ENCODE measurements at places on chromosomes 1 and 21.
A peak's percentile ranks its signal among the peaks of the same experiment; 100 is the strongest.

DNA sequence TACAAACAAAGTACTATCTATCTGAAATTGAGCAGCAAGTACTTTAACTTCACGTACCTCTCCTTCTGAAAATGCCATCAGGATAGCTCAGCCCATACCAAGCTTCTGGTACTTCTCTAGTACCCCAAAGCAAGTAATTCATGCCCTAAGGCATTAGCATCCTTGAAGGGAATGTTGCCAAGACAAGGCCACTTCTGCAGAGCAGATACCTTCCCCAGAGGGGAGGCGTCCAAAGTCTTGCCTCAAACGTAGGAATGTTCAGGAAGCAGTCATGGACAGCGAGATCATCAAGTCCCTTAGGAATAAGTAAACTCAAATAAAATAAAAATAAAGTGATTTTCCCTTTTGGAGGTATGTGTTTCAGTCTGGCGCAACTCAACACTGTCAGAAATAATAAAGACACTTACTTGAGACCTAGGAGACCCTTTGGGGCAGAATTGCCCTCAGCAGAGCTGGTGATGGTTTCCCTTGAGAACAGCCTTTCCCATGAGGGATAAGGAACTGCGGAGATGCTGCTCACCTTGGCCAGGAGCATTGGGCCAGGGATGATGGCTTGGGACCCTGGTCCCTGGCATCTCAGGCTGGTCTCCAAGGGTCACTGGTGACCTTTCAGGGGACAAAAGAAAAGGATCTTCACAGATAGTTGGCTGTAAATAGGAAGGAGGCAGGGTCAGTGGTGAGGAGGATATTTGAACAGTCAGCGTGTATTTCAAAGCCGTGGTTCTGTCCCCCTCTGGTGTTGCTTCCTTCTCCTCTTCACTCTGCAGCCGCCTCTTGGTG, 522.9 kb downstream of the KIF26B start:
- no peak for DNase-seq

DNA sequence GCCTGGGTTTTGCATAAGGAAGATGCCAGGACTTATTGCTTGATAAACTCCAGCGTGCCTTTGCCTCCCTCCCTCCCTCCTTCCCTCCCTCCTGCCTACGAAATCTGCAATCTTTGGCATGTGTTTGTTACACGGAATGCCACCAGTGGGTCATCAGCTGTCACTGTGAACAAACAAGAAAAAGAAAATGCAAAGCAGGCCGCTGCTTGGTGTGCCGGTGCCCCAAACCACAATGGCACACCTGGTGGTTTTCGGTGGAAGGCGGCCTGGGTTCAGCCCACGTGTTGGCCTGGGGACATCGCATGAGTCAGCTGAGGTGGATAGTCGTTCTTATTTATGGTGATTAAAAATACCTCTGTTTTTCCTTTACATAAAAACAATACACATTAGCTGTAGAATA, 16.3 kb upstream of the IFNLR1 start:
- peak; percentile 36 for DNase-seq

DNA sequence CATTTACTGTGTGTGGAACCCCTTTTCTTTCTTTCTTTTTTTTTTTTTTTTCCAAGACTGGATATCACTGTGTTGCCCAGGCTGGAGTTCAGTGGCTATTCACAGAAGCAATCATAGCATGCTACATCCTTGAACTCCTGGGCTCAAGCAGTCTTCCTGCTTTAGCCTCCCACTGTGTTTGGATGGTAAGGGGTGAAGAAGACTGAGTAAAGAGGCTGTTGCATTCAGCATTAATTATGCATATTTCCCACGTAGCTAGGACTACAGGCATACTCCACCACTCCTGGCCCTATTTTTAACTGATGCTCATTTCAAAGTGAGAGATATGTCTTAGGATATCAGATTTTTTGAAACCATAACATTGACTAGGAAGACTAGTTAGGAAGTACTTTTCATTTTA, 39.5 kb downstream of the PHACTR4 start:
- no peak for DNase-seq

DNA sequence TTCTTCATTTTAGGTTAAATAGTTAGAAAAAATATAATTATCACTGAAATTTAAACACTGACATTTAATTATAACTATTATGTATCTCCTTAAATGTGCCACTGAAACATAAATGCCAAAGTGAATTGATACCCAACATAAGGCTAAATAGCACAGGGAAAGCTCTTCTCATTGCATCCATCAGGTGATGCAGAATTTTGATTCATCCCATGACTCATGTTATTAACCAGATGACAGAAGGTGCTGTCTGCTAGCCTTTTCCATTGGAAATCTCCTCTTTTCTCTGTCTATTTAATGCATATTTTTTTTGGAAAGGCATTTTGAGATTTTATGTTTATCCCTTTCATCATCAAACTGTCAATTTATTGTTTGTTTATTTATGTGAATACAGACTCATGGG, 136.8 kb downstream of the KCNK2 start:
- DNase-seq = no peak

DNA sequence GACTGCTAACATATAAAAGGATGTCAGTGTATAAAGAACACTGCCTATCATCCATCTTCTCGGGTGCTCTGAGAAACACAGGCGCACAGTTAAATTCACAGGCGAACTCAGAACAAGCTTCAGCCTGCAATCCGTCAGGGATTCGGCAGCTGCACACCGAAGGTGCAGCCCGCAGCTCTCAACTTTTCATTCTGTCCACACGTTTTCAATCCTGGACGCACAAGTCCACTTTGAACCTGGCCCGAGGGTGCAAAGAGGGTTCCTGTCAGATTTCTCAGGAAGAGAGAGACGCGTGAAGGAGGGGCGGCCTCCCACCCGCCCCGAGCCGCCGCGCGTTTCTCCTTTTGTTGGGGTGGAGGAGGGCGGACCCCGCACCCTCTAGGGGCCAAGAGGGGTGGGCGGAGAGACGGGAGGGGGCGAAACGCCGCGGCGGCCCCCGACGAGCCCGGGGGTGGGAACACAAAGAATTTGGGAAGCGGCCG, 724 bp downstream of the DOCK7 start:
- DNase-seq = no peak

DNA sequence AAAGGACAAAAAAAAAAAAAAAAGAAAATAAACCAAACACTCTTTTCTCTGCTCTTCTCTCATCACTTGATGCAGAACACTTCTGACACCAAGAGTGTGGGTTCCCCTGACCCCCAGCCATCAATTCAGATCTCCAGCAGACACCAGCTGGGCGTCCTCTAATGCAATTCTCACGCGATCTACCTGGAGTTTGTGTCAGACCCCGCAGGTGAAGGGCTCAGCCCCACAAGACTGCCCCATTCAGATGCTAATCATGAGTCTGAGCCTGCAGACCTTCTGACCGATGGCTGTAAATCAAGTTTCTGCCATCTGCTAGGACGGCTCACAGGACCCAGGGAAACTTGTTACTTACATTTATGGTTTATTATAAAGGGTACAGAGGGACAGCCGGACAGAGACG, 133.6 kb upstream of the C1orf174 start:
- no peak for DNase-seq

GRCh38 chr1:93689521-93690223, 8.0 kb upstream of the BCAR3 start:
- DNase-seq = no peak

GRCh38 chr1:89847191-89847729, 26.4 kb downstream of the LRRC8D start:
- no peak for DNase-seq

DNA sequence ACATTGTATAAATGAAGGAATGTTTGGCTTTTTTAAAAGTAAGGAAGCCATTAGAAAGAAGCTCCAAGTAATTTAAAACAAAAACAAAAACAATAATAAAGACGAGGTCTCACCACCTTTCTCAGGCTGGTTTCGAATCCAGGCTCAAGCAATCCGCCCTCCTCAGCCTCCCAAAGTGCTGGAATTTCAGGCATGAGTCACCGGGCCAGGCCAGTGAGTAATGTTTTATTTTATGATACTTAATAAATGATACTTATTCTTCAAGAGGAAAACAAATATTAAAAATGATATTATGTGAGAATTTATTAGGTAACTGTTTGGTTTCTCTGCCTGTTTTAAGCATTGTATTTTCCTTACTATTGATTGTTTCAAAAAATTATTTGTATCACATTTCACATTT, 201.4 kb upstream of the BRINP3 start:
- DNase-seq = no peak

DNA sequence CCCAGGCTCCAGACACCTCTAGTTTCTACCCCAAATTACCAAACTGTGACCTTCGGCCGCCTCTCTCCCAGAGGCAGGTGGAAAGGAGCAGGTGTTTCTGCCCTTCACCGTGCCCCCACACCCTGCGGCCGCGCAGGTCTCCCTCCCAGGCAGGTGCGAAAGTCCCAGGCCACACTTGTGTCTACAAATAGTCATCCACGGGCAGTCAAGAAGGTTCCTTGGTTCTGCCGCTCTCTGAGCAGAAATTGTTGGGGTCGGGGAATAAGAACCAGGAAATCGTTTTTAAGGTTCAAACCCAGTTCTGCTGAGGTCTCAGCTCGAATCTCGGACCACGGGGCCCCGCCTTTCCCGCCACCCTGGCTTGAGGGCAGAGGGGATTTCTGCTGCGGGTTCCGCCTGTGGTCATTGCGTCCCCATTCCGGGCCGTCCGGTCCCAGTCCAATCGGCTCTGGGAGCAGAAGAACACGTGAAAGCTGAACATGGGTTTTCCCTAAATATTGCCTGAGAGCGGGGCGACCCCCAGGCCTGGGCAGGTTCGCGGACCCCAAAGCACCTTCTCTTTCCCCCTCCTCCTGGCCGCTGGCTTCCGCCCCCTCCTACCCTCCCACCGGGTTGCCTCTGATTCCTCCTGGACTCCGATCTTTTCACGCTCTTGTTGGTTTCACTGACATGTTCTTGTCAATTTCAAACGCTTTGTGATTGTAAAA, 1.2 kb upstream of the ATF3 start:
- DNase-seq = peak; percentile 15

GRCh38 chr1:79974659-79975058, 968.1 kb upstream of the ADGRL4 start:
- DNase-seq = no peak

- no peak for DNase-seq
Observed at GRCh38 chr1:190193508-190194115, 284.1 kb downstream of the BRINP3 start.

GRCh38 chr1:205943245-205943644, at the start of gene SLC26A9:
Gene SLC26A9 (minus strand): TSS chr1:205943456. CDS start chr1:205935820, 7,636 bp downstream.
- DNase-seq = no peak

DNA sequence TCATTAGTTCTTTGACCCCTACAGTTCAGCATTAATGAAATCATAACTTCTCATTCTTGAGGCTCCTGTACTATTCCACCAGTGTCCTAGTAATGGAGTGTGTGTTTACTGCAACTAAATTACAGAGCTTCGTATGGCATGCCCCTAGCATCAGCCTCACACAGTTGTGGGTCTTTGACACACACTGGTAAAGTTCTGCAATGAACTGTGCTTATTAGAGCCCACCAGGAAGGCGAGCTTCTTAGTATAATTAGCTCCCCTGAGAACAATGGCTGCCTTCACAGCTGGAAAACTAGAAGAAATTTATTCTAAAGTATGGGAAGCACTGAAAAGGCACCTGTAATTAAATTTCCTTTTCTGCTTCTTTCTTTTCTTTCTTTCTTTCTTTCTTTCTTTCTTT, 251.1 kb upstream of the RGS18 start:
- DNase-seq = no peak

GRCh38 chr1:170856455-170856854, 78.9 kb upstream of the MROH9 start:
- no peak for DNase-seq

DNA sequence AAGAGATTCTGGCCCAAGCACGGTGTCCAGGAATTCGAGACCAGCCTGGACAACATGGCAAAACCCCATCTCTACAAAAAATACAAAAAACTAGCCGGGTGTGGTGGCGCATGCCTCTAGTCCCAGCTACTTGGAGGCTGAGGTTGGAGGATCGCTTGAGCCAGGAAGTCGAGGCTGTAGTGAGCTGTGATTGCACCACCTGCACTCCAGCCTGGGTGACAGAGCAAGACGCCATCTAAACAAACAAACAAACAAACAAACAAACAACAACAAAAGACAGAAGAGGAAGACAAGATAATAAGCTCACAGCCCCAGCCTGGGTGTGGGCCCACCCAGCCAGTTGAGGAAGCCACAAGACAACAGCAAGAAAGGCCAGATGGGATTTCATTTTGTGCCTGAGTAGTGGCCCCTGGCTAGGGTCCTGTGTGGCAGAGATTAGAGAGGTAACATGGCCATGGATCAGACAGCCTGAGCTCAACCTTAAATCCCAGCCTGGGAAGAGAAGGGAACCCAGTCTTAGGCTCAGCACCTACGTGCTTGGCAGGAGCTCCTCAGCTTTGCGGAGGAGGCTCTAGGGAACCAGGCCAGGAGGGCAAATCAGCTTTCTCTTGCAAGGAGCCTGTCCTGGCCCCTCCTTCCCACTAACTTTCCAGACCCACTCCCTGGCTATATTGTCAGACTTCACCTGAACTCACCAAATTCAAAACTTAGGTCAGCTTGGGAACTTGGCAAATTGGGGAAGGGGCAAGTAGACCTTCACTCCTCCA, 4.9 kb upstream of the BEST4 start:
- DNase-seq = no peak

DNA sequence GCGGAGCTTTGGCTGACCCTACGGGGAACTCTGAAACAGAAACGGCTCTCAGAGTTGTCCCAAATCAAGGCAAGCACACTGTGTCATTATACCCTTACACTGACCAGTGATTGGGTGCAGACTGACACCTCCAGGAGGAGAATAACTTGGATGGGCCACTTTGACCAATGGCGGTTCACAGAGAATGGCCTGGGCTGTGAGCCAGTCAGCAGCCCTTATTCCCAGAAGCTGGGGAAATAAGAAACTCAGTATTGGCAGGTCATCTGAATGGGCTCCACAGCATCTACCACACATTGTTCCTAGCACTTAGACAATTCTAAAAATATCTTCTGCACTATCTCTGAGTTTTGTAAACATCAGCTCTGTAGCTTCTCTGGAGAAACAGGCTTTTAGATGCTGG, 265.2 kb downstream of the ADGRL2 start:
- no peak for DNase-seq

- DNase-seq = no peak
Observed at GRCh38 chr1:205346956-205347574, 9.7 kb downstream of the KLHDC8A start.

DNA sequence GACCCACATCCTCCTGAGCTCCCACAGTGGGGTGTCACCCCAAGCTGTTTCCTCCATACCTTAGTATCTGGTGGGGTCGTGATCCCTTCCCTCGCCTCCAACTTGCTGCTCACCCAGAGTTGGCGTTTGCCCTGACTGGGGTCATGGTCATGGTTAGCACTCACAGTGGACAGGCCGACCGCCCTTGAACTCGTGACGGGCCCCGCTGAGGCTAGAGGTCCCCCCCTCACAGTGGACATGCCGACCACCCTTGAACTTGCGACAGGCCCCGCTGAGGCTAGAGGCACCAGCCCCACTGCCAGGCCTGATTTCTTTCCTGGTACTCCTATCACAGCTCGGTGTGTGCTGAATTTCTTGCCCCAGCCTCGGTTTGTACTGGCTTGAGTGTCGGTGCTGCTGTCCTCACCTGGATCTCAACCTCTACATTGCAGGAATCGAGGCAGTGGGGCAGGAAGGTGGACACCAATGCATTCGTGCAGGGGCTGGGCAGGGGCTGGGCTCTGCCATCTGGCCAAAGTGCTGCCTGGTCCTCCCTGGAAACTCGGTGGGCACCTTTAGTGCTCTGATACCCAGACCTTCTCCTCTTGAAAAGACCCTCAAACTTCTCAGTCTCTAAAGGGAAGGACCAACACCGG, 37.5 kb upstream of the AJAP1 start:
- DNase-seq = no peak

GRCh38 chr1:228736844-228737445, 1.7 kb downstream of the RHOU start:
- no peak for DNase-seq

- peak; percentile 23 for DNase-seq
Observed at GRCh38 chr1:205493241-205494085, 11.0 kb upstream of the CDK18 start.

GRCh38 chr1:11800756-11801433, 4.9 kb downstream of the MTHFR start:
- no peak for DNase-seq
